NCI-H1105 (cell line): ENCODE measurements at places on chromosomes 5 and 9.

- no peak for DNase-seq
Observed at GRCh38 chr5:93161661-93162654, 419.1 kb downstream of the NR2F1-AS1 start.

GRCh38 chr9:130994135-130995085 lies 14.6 kb upstream of the LAMC3 start:
- DNase-seq = no peak

- DNase-seq = no peak
Observed at GRCh38 chr9:131656356-131657036, 83.4 kb downstream of the RAPGEF1 start.

DNA sequence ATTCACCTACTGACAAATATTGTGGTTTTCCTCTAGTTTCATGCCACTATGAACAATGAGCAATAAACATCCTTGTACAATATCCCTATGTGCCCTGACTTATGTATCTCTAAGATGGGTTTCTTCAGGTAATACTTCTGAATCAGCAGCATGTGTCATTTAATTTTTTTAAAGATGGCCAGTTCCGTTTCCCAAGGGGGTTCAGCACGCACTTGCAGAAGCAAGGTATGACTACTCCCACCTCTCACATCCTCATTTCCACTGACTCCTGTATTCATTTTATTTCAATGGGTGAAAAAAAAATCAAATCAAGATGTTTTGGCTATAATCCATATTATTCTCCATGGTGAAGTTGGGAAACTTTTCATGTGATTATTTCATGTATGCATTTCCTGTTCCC lies 14.7 kb upstream of the ADAMTS19 start:
- DNase-seq = no peak

DNA sequence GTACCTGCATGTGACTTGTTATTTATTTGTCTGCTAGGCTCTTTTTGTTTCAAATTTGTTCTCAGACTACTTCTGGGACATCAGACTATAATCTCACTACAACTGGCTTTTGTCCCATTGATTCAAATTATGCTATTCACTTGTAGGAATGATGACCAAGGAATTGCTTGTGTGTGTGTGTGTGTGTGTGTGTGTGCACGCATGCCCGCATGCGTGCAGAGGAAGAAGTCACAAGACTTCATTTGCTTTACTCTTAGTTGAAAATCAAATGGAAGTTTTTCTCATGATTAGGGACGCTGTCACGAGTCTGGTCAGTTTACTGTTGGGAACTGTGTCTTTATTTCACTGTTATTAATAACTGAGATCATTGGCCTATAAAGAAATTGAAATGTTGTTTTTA lies 268.7 kb downstream of the RAB3C start:
- no peak for DNase-seq

GRCh38 chr9:86408121-86408520 lies 53.9 kb upstream of the TUT7 start:
- no peak for DNase-seq

DNA sequence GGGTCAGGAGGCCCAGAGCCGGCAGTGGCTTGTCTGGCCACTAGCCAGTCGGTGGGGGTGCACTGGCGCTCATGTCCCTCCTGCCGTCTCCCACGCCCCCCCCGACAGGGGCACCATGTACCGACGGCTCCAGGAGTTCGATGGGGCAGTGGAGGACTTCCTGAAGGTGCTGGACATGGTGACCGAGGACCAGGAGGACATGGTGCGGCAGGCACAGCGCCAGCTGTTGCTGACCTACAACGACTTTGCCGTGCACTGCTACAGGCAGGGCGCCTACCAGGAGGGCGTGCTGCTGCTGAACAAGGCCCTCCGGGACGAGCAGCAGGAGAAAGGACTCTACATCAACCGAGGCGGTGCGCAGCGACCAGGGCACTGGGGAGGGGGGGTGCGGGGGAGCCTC lies 8.1 kb downstream of the TTC16 start:
- no peak for DNase-seq

DNA sequence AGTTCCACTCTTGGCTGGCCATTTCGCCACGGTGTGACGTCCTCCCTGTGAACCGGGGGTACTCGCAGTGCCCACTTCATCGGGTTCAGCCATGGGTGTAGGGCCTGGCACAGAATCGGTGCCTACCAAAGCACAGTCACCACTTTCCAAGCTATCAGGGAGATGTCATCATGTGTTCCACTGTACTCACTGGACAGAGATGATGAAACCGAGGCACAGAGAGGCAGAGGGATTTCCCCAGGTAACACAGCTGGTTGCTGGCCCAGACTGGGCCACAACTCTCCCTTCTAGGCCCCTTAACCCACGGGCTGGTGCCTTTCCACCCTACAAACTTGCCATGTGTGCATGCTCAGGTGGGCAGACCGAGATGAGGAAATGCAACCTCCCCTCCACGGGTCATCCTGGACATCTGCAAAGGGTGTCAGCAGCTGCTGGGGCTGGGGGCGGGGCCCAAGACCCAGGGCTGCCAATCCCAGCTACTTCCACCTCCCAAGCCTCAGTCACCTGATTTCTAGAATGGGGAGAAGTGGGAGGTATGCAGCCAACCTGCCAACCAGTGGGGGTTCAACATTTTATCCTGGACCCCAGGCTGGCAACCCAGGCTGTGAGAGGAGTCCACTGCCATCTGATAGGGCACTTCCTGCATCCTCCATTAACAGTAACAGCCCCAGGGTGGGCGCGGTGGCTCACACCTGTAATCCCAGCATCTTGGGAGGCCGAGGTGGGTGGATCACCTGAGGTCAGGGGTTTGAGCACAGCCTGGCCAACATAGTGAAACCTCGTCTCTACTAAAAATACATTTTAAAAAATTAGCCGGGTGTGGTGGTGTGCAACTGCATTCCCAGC lies 893 bp upstream of the SH2D3C start:
- no peak for DNase-seq
